NCI-H446 treated with DMSO at 0.1 percent for 48 hours (cell line): ENCODE measurements at places on chromosomes 3 and 15.

DNA sequence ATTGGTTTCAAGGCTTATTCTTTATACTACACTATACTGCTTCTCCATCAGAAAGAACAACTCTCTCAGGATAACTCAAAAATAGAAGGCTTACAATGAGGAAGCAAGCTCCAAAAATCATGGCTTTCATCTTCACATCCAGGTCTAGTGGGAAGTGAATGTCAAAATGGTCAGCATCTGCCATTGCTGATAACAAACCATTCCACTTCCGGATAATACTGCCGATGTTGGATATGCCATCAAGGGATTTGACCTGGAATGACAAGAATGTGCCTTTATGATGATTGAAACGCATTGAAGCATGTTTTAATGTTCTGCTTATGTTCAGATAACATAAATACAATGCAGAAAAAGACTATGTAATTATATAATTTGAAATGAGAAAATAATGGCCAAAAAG is 34.0 kb upstream of the PLOD2 start:
- no peak for DNase-seq

GRCh38 chr3:153624310-153625030 is 462.4 kb downstream of the RAP2B start:
- no peak for DNase-seq

DNA sequence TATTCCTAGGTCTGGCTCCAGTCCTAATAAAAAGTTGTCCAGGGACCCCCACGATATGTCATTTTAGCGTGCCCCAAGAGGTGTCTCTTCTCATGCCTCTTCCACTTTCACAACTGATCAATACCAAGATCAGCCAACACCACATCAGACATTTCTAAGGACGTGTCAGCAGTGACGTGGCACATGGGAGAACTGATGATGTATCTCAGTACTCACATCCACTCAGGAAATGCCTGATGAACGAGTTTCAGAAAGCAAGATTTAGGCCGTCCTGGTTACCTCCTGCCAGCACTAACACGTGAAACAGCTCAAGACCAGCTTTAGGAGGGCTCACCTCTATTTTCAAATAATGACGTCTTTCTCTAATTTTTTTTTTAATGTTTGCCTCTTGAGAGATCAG is 19.6 kb downstream of the VGLL4 start:
- DNase-seq: no peak

GRCh38 chr3:124264346-124264745 is 272.4 kb upstream of the ROPN1 start:
- DNase-seq: peak; percentile 7

DNA sequence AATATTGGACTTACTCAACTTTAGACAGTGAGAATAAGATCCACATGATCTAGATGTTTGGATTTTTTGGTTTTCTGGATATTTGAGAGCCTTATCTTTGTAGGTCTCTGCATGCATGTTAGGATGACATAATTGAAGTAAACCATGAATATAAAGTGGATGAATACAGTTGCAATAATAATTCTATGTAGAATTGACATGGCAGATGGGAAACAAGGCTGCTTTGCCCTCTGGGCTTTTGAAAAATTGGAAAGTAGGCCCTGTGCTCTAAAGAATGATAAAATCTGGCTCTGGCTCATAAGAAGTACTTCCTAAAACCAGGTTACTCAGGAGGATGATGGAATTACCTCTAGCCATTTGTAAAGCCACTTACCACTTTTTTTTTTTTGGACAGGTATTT is 86.9 kb downstream of the ZNF609 start:
- no peak for DNase-seq

DNA sequence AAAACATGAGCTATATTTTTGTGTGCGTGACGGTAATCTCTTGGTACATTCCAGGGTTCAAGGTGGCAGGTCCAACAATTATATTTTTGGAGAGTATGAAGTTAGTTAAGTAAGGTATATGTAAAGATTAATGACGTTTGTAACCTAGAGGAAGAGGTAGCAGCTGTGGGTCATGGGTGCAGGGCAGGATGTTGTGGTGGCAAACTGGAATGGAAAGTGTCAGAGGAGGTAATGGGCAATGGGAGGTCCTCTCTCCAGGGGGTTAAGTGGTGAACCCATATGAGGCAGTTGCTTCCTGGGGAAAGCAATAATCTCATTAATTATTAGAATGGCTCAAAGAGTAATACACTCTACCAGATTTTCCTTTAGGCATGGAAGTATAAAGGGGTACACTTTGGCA is 1.0 kb upstream of the CD200R1L start:
- DNase-seq: no peak

GRCh38 chr3:191915712-191916111 is 454.7 kb downstream of the PYDC2 start:
- peak; percentile 47 for DNase-seq

DNA sequence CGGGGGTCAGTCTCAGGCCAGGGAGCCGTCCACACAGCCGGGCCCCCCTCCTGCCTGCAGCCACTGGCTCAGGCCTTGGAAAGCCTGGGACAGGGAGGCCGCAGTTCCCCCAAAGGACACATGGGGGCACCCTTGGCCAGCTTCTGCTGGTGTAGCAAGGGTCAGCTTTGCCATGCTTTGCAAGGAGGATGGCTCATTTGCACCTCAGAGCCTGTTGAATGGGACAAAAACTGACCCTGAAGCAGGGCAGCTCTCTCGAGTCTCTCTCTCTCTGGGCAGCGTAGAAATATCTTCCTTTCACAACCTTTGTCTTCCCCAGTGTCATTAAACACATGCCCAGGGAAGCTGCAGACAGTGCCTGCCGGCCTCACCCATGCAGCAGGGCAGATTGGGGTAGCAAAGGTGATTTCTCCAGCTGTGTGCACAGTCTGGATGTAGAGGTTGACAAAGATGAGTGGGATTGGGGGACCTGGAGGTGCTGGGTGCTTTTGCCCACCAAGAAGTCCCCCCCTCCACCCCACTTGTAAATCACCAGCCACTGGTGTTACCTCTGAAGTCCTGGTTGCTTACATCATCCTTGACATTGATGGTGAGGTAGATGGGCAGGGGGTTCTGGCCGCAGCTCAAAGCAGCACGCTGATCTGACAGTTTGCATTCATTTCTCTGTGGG is 17.4 kb upstream of the EHD4 start:
- no peak for DNase-seq

- no peak for DNase-seq
Observed at GRCh38 chr3:18389108-18389733, 35.9 kb downstream of the SATB1 start.

DNA sequence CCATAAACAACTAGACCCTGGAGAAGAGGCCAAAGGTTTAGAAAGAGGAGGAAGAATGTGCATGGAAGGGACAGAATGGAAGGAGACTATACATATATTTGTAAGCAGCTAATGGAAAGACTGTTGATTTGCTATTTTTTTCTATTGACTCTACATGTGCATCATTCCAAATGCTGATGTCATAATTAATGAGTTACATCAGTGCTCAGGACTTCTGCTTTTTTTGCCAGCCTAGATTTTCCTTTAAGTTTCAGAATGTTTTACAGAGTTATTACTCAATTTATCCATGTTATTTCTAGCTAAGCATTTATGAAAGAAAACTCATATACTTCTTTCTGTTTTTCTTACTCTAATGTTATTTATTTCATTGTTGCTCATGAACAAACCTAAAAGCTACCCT is 62.6 kb upstream of the VGLL3 start:
- no peak for DNase-seq

- DNase-seq: no peak
Observed at GRCh38 chr3:59856934-59857460, 807.2 kb upstream of the CFAP20DC start.

DNA sequence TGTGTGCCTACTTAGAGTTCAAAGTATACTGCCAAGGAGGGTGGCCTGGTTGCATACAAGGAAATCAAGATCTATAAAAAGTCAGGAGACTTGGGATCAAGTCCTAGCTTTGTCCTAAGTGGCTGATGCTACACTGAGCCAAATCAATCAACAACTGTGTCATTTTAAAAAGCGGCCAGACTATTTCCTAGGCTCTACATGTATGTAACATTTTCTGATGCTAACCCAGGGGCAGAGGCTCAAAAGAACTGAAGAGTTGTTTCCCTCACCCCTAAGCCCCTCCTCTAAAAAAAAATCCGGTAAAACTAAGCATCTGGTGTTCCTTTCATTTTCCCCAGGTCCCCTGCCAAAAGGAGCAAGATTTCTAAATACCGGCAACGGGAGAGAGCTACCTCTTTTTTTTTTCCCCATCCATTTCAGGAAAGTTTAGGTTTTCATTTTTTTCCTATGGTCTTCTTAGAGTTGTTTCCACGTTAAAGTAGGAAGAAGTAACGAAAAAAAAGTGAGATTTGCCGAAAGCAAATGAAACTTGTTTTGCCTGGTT is 18.8 kb upstream of the CHD2 start:
- DNase-seq: no peak

GRCh38 chr3:30324587-30324986 is 281.8 kb upstream of the TGFBR2 start:
- DNase-seq: no peak

GRCh38 chr15:96767703-96768434 is 437.4 kb downstream of the NR2F2 start:
- no peak for DNase-seq

GRCh38 chr3:47867451-47868044 is 64.6 kb downstream of the DHX30 start:
- DNase-seq: no peak

GRCh38 chr15:97961067-97961954 is 808 bp downstream of the ARRDC4 start:
- no peak for DNase-seq

- no peak for DNase-seq
Observed at GRCh38 chr3:172591876-172592771, 68.9 kb upstream of the TNFSF10 start.

GRCh38 chr15:38271895-38272294 is 19.3 kb downstream of the SPRED1 start:
- DNase-seq: no peak

GRCh38 chr3:71684046-71684756 is 41.0 kb downstream of the EIF4E3 start:
- no peak for DNase-seq

DNA sequence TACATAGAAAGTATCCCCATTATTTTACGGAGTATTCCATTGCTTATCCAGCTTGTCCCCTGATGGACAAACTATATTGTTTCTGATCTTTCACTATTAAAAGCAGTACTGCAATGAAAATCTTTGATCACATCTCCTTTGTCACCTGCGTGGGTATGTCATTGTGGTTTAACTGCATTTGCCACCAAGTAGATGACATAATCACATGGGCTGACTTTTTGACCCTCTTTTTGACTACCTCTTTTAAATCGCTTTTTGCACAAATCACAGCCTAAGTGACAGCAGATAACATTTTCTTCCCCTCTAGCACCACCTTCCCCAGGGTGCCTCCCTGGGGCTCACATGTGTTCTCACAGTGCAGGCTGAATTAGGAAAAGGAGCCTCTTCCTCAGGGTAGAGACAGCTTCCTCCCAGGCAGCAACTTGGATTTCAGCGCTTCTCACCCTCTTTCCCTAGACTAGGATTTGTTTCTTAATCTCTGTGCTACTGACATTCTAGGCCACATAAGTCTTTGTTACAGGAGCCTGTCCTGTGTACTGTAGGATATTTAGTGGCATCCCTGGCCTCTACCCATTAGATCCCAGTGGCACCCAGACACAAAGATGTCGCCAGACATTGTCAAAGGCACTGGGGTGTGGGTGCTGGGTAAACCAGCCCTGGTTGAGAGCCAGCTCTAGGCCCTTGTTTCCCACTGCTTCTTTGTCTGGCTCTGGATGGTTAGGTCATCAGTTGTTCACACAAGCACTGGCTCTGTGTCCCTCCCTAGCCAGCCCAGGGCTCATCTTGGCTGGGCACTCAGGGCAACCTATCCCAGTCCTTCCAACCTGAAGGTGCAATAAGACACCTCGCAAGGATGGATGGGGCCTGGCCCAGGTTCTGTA is 1.3 kb upstream of the RBP1 start:
- DNase-seq: no peak

GRCh38 chr3:81339040-81339845 is 422.2 kb downstream of the GBE1 start:
- DNase-seq: no peak

DNA sequence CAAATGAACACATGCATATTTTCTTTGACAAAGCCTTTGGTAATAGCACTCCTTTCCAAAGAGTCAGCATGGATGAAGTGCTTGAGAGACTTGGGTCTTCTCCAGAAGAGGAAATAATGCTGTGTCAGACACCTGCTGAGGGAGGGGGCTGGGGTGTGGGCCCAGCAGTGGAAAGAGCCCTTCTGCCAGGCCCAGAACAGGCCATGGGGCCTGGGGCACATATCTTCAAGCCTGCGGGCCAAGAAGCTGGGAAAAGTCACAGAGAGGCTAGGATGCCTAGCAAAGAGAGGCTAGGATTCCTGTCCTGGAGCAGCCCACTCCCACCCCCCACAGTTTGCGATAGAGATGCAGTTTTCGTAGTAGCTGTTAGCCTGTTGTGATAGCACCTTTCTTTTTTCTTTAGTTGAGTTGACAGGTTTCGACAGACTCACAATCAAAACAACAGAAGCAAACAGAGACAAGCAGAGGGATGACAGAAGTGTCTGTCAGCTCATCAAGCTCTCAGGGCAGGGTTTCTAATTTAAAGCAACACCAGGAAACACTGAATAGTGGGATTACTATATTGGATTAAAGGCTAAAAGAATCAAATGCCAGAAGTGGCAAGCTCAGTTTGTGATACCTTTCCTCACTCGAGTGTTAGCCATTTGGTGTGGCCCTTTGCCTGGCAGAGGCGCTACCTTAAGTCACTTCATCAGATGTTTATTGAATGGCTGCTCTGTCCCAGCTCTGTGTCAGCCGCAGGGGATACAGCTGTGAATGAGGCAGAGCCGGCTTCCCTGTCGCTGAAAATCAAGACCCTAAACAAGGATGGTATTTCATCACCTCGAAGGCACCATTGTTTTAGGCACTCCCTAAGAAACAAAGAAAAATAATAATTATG is 19.0 kb downstream of the CMTM7 start:
- no peak for DNase-seq

DNA sequence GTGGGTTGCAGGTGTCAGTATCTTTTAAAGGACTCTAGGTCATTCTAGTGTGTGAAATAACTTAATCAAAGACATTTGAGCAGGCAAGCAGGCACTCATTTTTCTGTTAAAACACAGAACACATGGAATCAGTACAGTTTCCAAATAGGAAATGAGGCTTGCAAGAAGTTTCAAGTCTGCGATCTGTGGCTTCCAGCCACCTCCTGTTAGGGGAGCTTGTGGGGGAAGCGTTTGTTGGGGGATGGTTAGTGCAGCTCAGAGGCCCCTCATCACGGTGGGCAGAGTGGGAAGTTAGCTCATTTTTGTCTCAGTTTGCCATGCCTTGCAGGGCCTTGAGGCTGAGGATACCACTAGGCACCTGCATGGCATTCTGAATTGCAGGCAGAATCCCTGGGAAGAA is 59.9 kb downstream of the SLC6A11 start:
- DNase-seq: no peak

DNA sequence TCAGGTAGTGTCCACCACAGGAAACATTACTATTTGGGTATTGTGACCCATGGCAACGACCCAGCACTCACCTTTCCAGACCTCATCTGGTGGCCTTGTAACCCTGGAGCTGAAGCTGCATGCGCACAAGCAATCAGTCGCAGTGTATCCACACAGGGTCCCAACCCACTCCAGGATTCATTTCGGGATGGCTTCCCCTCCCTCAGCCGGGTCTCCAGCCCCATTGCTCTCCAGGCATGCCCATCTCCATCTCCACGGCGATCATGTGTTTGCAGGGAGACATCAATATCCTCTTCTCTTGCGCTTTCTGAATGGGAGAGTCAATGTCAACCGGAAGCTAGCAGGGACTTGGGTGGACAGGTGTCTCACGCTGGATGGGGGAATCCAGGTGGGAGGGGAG is 35.2 kb downstream of the GOLGA6L2 start:
- DNase-seq: no peak

- no peak for DNase-seq
Observed at GRCh38 chr15:74763416-74763815, 14.8 kb downstream of the CYP1A2 start.

GRCh38 chr15:63301088-63301487 is 23.7 kb downstream of the APH1B start:
- DNase-seq: no peak
